ENCODE measurements at places on chromosomes 7 and 10. TPM values are rescaled to one million over a fixed set of nuclear protein-coding genes. Genes with fewer than 3 reads are reported as not detected.

DNA sequence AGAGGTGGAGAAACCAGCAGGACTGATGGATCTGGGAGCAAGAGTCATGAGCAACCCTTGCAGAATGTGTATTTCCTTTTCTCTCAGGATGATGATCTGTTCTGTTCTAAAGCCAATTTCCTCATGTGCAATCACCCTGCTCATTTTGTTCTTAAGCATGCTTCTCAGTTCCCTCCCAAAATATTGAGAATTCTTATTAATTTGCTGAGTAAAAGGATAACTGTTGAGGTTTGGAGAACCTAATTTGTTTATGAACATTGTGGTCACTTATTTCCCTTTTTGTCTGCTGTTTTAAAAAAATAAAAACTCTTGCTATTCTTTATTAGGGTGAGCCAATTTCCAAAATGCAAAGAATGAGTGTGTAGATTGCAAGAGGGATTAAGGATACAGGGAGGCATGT lies 106.8 kb downstream of the APBB1IP start:
- DNase-seq, result no peak

DNA sequence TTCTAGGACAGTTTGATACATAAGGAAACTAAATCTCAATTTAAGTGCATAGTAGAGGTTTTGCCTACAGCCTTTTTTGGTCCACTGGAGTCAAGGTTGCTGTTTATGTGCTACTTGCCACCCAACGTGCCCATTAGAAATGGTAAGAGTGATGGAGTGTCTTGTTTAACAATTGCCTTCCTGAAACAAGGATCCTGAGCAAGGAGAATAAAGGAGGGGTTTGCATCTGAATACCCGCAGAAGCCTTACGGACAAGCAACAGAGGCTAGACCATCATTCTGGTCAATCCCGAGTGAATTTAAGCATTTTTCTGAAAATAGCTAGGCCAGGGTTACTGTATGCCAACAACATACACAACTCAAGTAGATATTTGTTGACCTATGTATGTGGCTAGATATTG lies 63.6 kb downstream of the MARCHF5 start:
- no peak for DNase-seq

DNA sequence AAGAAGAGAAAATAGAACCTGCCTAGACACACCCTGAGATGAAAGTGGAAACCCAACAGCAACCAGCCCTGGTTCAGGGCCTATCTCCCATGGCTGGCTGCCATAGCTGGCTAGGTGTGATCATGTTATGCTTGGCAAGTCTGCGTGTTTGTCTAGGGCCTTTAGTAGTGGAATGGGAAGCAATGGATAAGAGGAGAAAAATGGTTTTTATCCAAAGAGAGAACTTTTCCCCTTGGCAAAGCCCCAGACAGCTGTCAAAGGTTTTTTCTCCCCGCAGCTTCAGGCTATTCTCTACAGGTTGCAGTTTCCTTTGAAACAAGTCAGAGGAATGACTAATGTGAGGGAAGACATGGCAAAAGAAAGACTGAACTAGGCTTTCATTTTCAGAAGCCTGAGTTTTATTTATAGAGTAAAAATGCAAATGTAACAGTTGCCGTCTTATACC lies 161.5 kb downstream of the SEMA3D start:
- DNase-seq, result no peak

GRCh38 chr10:75201793-75202307 lies 8.7 kb upstream of the VDAC2 start:
- no peak for DNase-seq

DNA sequence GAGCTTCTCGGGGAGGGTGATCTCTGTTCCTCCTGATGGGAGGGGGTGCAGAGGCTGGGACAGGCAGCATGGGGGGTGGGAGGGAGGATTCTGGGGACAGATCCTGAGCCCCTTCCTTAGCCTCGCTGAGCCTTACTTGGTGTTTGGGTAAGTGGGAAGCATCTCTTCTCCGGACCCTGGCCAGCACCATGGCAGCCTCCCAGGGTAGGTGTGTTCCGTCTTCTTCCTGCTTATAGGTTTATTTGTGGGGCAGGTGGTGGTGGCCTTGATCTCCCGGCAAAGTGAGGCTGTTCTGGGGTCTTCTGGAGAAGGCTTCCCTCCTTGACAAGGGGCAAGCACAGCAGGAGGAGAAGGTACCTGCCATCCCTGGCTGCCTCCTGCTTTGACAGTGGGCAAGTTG lies 226.9 kb downstream of the GLRX3 start:
- DNase-seq, result no peak

DNA sequence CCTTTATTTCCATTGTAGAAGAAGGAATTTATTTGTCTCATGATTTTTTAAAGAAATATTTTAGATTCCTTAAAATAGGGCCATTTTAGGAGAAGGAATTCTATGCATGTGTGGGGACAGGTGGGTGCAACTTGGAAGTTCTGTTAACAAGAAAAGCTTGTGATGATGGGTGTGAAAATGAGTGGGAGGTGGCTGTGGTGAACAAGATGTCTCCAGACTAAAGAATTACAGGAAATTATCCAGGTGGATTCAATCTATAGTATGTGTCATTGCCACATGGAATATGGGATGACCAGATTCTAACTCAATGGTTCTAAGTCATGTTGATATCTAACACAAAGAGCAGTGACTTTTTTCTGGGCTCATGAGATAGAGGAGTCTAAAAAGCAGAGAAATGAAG lies 229.6 kb upstream of the IGFBP3 start:
- no peak for DNase-seq

DNA sequence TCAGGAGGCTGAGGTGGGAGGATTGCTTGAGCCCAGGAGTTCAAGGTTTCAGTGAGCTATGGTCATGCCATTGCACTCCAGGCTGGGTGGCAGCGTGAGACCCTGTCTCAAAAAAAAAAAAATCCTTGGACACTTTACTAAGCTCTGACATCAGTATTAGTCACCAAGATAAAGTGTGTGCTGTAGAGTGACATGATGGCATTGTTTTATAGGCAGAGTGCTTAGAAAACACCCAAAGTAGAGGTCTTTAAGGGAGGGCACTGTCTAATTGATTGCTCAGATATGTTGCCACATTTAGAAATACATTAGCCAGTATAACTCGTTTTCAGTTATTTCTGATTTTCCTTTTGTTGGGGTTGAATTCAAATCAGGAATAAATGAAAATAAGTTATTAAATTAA lies 235.9 kb downstream of the REEP3 start:
- DNase-seq, result no peak

DNA sequence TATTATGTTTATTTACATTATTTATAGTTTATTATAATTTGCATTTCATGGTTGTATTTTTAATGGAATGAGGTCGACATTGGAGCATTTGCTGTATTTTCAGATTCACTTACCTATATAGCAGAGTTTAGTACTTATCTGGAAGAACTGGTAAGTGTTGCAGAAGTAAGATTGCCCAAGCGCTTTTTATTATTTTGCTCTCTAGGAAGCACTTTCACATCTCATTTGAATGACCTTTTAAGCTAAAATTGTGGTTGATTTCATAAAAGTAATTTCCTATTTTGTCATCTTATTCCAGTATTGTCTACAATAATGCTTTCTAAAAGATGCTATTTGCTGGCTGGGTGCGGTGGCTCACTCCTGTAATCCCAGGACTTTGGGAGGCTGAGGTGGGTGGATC lies 28.6 kb downstream of the SEC61A2 start:
- no peak for DNase-seq

TSPAN33 gene
- polyA plus RNA-seq, result 11.6 TPM

PRKCQ gene
- polyA plus RNA-seq, result 55.3 TPM
